ENCODE measurements at places on chromosomes 4 and X. TPM values are rescaled to one million over a fixed set of nuclear protein-coding genes. Genes with fewer than 3 reads are reported as not detected.
A peak's percentile ranks its signal among the peaks of the same experiment; 100 is the strongest.

DNA sequence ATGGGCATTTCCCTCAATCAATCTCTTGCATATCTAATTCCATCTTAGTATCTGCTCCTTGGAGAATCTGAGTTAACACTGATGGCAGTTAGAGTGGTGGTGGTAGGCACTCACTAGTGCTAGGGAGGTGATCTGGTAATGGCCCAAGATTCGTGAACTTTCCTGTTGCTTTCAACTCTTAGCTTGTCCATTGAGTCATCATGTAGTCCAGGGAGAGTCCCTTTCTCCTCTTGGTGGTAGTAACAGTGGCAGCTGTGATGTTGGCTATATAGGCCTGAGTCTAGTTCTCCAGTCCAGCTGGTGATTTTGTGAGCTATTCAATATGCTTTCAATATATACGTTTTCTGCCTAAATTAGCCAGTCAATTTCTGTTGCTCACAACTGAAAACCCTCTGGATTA, 7.0 kb upstream of the XKRX start:
- no peak for DNase-seq

DNA sequence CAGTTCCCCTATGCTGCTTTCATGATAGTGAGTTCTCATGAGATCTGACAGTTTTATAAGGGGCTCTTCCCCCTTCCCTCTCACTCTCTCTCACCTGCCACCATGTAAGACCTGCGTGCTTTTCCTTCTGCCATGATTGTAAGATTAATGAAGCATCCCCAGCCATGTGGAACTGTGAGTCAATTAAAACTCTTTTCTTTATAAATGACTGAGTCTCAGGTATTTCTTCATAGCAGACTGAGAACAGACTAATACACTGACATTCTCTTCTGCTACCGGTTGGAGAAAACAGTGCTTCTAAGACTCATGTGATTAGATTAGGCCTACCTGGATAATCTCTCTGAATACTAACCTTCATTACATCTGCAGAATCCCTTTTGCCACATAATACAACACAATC, 45.4 kb upstream of the TRPC5OS start:
- DNase-seq, result no peak

GRCh38 chr4:189436207-189436606, 504.5 kb upstream of the FRG1 start:
- DNase-seq, result no peak

DNA sequence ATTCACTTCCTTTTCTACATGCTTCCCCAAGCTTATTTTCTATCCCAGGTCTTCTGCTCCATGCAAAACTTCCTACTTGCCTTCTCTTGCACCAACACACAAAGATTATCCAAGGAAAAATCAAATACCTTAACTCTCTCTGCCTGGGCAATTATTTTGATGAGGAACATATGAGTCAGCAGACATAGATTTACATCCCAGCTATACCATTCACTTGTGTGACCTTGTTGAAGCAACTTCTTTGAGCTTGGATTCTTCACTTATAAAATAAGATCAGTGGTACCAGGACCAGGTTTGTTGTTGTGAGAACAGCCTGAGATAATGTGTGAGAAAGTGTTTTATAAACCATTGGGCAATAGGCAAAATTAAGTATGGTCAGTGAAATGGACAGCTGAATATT, 39.1 kb upstream of the TMEM192 start:
- DNase-seq, result no peak

GRCh38 chr4:84089652-84090437, 409.2 kb downstream of the NKX6-1 start:
- no peak for DNase-seq

CUL4B gene
- 74.2 TPM for polyA plus RNA-seq

HERC5 gene
- 6.0 TPM for polyA plus RNA-seq

AWAT2 gene
- not detected for polyA plus RNA-seq

- peak; percentile 73 for DNase-seq
These were observed 89.7 kb downstream of the TMEM131L start for GRCh38 chr4:153555730-153556434.

DNA sequence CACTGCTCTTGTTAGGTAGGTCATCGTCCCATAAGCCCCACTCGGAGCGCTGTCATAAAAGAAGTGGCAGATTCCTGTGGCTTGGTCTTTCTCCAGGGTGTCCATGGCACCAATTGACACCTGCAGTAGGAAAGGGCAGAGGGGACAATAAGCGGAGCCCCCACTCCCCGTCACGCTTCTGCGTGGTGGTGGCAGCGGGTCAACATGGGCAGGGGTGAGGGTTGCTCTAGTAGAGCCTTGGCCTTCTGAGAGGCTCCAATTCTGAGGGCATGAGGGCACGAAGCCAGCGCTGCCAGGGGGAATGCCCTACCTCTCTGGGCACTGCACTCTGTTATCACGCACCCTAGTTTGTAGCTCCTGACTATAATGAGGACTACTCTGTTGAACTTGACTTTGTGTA, 90.4 kb downstream of the PHKA2 start:
- no peak for DNase-seq

HSFX4 gene
- not detected for polyA plus RNA-seq

DNA sequence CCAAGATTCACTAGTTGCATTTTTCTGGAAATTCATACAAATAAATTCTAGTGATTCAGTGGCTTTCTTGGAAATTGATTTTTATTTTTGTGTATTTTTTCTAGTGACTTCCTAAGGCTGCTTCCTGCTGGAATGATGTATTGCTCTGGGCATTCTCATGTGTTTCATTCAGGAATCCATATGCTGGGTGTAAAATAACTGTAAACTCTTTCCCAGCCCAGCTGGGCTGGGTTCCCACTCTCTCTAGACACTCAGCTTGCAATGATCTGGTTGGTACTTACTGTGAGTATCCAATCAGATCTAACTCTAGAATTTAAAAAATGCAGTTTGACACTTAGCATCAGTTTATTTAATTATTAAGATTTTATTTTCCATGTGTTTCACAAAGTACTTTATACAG, 882.2 kb downstream of the STIM2 start:
- no peak for DNase-seq

DNA sequence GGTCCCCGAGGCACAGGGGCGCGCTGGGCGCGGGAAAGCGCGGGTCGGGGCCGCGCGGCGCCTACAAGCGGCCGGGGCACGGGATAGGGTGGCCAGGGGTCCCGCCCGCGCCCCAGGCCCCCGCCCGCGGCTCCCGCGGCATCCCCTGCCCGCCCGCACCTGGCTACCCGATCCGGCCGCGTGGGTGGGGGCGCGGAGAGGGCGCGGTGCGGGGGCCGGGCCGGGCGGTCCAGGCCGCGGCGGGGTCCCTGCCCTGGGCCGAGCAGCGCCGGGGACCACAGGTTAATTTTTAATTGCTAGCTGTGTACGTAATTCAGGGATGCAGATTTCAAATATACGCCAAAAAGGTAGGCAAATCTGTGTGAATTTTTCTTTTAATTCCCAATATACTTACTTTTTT, 44.3 kb upstream of the FAM47C start:
- DNase-seq, result no peak

DNA sequence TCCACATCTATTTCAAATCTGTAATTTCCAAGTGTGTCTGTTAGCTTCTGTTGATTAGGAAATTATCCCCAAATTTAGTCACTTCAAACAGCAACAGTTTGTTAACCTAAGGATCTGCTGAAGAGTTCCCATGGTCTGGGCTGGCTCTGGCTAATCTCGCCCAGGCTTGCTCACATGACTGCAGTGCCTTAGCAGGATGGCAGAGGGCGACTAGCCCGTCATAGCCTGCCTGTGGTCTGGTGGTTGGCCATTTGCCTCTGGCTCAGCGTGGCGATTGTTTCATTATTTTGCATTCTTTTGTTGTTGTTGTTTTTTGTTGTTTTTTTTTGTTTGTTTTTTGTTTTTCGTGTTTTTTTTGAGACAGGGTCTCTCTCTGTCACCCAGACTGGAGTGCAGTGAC, 264.0 kb downstream of the TRIML1 start:
- no peak for DNase-seq

All from renal cortex interstitium (tissue), 15 donors.